ENCODE measurements at places on chromosomes 3 and 15. TPM values are rescaled to one million over a fixed set of nuclear protein-coding genes. Genes with fewer than 3 reads are reported as not detected.

RTF1 gene
- polyA plus RNA-seq, result 57.4 TPM

ST3GAL6 gene
- 4.5 TPM for polyA plus RNA-seq

CPLX3 gene
- polyA plus RNA-seq, result not detected

ARGFX gene
- polyA plus RNA-seq, result not detected

SPSB4 gene
- 20.6 TPM for polyA plus RNA-seq

TNFSF10 gene
- polyA plus RNA-seq, result 10.7 TPM

- DNase-seq, result no peak
Observed at GRCh38 chr15:65731926-65732325, 60.2 kb downstream of the DENND4A start.

DNA sequence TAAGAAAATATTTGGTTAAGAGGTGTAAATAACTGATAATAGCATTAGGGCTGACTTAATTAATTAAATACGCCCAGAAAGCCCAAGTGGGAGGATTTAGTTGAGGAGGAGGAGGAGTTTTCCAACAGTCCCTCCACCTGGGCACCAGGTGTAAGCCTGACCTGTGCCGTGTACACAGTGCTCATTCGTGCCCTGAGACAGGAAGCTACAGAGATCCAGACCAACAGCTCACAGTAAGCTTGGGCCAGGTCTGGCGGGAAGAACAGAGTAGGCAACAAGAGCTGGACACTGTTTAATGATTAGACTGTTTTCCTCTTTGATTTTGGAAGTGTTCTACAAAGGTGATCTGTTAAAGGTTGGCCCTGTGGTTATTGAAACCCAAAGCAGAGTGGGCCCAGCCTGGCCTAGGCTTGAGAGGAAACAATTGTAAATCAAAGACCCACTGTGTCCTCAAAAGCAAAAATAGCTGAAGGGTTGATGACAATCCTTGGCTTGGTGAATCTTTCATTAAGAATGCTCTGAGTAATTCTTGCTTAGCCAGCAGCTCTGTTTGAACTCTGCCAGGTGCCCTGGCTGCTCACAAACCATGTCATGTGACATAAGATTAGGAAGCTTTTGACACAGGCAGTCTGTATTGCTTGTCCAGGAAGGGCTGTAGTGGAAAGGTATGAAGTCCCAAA is 13.8 kb downstream of the SQOR start:
- DNase-seq, result no peak

- no peak for DNase-seq
Observed at GRCh38 chr3:17352620-17353019, 389.8 kb downstream of the TBC1D5 start.

DNA sequence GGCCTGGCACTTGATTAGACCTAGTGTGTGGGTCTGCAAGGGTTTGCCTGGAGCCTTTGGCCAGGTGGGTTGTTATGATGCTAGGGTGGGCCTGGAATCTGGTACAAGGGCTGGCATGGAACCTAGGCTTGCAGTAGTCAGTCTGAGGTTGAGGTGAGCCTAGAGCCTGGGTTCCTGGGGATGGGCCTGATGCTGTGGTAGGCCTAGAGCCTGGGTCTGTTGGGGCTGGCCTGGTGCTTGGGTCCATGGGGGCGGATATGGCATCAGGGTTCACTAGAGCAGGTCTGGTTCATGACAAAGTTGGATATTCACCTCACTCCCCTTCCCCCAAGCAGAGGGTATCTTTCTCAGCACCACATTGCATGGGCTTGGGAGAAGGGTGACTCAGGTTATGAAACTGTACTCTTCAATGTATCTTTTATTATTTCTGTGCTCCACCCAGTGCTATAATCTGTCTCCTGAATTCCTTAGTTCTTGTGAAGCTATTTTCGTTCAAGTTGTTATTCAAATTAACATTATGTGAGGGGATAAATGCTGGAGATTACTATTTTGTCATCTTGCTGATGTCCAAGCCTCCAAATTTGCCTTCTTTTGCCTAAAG is 274.4 kb downstream of the NFKBIZ start:
- DNase-seq, result no peak

- DNase-seq, result no peak
Observed at GRCh38 chr3:95289295-95289694, 1226.4 kb downstream of the NSUN3 start.

DNA sequence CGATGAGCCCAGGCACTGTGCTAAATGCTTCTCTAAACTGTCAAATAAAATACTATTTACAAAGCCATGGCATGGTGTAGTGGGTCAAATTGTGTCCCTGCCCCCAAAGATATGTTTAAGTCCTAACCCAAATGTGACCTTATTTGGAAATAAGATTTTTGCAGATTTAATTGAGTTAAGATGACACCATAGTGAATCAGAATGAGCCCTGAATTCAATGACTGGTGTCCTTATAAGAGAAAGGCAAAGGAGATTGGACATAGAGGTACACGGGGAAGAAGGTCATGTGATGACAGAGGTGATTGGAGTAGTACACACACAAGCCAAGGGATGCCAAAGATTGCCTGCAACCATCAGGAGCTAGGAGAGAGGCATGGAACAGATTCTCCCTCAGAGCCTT is 121.6 kb upstream of the VEPH1 start:
- no peak for DNase-seq

- DNase-seq, result peak; percentile 8
Observed at GRCh38 chr3:139934613-139935015, 371 bp upstream of the CLSTN2 start.

DNA sequence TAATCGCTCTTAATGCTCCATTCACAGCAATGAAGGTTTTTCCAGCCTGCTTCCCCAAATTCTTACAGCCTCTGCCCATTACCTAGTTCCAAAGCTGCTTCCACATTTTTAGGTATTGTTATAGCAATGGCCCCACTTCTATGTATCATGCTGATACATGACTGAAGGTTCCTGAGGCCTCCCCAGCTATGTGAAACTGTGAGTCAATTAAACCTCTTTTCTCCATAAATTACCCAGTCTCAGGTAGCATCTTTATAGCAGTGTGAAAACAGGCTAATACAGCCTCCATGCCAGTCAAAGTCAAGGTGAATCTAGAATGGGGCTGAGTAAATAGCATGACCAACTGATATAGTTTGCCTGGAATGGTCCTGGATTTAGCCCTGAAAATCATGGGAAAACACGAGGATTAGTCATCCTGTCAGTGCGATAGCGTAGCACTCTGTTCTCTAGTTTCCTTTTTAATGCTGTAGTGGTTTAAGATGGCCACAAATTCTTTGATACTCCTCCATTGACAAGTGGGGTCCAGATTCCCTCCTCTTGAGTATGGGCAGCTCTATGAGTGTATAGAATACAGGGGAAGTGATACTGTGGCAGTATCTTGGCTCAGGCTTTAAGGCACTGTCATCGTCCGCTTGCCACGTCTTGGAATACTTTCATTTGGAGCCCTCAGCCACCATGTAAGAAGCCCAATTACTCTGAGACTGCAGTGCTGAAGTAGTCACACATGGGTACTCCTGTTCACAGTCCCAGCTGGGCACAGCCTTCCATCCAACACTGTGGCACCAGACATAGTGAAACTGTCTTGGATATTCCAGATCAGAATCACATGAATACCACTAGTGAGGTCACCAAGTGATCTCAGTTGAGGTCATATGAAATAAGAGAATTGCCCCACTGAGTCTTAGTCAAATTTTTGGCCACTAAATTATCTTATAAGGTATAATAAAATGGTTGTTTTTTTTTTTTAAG is 94.0 kb upstream of the PLCL2 start:
- no peak for DNase-seq

DNA sequence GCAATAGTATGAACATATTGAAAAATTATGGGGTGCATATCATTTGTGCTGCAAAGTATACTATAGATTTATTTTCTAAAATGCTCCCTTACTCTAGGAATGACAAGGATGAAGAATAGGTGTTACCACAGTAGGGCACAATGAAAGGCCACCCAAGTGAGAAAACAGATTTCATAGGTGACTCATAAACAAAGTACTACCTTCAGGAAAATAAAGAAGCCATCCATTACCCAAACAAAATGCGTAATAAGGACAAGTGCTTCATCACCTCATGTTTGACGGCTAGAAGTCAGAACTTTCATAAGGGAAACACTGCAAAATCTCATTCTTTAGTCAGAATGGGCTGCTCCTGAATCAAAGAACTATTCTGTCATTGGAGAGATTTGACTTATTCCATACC is 116.6 kb downstream of the MFSD1 start:
- DNase-seq, result no peak

DNA sequence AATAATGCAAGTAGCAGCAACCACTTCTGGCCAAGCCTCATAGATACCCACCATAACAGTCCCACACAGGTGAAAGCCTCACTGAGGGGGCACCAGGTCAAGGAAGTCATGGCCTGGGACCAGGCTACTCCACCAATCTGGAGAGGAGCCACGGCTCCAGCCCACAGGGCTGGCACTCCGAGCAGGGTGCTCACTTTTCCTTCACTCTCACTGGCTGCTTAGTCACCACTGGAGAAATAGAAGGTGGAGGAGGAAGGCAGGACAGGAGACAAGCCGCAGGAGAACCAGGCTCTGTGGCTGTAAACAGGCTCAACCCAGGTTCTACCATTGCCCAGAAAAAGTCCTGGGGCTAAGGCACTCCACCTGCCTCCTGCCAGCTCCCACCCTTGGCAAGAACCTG is 1.2 kb downstream of the USP19 start:
- no peak for DNase-seq

- DNase-seq, result no peak
Observed at GRCh38 chr3:160691962-160692361, 15.0 kb downstream of the ARL14 start.

DNA sequence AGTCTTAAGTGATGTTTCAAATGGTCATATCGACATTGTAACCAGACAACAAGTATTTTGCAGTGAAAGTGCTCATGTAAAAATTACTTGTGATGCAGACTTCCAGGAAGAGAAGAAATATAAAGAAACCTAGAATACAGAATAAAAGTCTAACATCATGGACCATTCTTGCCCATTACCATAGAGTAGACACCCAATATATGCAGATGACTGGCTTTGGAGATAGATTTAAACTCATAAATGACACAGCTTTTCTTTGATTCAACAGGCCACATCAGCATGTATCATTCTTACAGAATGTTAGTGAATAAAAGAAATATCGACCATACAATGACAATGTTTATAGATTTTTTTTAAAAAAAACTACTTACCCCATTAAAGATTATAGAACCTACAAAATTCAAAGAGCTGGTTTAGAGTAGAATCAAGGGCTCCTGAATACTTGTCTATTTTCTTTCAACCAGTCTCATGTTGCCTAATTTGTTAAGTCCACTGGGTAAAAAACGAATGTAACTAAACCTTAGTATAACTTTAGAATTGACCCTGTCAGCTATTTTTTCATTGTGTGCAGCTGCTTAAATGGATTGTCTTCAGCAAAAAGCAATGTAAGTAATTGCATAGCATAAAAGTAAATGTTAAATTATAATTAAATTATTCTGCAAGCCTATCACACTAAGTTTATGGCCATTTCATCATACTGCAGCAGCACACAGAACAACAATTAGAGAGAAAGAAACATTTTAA is 268.7 kb upstream of the AGTR1 start:
- DNase-seq, result no peak

GRCh38 chr15:77568014-77568972 is 64.4 kb downstream of the LINGO1 start:
- no peak for DNase-seq

- DNase-seq, result no peak
Observed at GRCh38 chr3:23099677-23100076, 103.5 kb upstream of the UBE2E2 start.

GRCh38 chr3:47344971-47345370 is 35.9 kb upstream of the PTPN23 start:
- DNase-seq, result no peak

- no peak for DNase-seq
Observed at GRCh38 chr3:23738944-23739343, 66.8 kb upstream of the UBE2E1 start.

- no peak for DNase-seq
Observed at GRCh38 chr3:37125195-37126073, 48.9 kb downstream of the LRRFIP2 start.

DNA sequence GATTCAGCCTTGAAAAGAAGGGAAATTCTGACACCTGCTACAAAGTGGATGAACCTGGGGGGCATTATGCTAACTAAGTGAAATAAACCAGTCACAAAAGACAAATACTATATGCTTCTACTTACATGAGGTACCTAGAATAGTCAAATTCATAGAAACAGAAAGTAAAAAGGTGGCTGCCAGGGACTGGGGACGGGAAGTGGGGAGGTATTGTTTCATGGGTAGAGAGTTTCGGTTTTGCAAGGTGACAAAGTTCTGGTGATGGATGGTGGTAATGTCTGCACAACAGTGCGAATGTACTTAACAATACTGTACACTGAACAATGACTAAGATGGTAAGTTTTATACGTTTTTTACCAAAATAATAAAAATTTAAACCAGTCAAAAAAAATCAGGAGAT is 4.8 kb downstream of the IDH2 start:
- DNase-seq, result no peak

DNA sequence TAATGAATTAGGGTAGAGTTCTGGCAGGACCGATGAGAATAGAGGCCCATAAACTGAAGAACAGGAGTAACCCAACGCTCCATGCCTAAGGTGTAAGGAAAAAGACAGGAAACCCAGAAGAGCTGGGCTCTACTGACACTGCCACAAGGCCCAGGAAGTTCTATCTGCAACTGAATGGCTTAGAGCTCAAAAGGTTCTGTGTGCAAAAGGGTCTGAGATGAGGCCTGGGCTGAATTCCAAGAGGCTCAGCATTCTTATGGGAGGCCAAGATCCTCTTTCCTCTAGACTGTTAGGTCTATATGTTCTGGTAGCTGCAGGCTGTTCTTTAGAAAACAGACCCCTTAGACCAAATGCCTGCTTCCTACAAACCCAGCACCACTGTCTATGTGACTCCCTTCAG is 30.5 kb upstream of the PRSS50 start:
- peak; percentile 16 for DNase-seq

- DNase-seq, result no peak
Observed at GRCh38 chr3:82796765-82797164, 1035.3 kb upstream of the GBE1 start.

DNA sequence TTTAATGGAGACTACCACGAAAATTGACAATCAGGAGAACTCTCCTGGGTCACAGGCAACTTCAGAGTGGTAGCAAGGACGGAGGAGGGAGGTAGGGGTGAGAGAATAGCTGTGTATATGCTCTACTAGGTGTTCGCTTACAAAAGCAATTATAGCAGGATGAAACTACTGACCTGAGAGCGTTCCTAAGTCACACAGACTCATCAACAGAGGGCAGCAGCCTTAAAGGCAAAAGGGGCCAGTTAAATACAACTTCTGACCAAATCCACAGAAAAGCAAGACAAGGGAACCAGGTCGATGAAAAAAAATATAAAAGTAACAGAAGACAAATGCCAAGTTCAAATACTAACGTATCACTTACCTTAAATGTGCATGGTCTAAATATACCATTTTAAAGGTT is 894.6 kb downstream of the PLOD2 start:
- no peak for DNase-seq

DNA sequence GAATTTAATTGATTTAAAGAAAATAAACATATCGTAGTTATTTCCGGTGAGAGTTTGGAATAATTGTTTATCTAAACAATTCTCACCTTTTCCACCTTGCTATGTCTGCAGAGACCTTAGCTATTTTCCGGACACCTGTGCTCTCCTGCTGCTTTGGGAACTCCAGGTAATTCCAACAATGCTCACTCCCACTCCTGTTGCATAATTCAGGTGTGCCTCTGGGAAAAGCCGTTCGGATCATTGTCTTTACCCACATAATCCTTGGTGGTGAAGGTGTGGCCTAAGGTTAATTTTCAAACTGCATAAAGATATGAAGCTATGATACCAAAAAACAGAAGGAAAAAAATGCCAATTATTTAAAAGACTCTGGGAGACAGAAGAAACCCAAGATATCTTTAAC is 59.4 kb downstream of the LDHAL6B start:
- DNase-seq, result no peak
